Activated T-cell treated with anti-CD3 and anti-CD28 coated beads for 48 hours (primary cell): ENCODE measurements at places on chromosomes 7 and 10.

GRCh38 chr10:59138052-59138451, 38.4 kb upstream of the PHYHIPL start:
- DNase-seq, result no peak

- no peak for DNase-seq
These were observed 6.1 kb upstream of the GBX1 start for GRCh38 chr7:151173386-151174245.

- no peak for DNase-seq
These were observed 37.7 kb downstream of the INSYN2A start for GRCh38 chr10:127158662-127159061.

- no peak for DNase-seq
These were observed 14.5 kb downstream of the NOBOX start for GRCh38 chr7:144388950-144389349.

DNA sequence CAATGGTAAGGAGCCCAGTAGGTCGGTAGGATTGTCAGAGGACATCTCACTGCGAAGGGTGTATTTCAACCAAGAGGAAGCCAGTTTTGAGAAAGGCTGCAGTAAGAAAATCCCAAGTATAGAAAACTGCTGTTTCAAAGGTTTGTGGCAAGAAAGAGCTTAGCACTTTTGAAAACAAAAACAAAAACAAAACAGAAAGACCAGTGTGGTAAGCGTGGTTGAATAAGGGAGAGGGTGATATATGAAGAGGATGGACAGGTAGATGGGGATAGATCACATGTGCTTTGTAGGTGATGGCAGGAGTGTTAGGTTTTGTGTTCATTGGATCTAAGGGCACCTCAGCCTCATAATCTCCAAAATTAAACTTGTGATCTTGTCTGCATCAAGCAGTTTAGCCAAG, 141.6 kb upstream of the WNT16 start:
- DNase-seq, result no peak

GRCh38 chr10:50574305-50574704, 49.5 kb downstream of the SGMS1 start:
- DNase-seq, result no peak

DNA sequence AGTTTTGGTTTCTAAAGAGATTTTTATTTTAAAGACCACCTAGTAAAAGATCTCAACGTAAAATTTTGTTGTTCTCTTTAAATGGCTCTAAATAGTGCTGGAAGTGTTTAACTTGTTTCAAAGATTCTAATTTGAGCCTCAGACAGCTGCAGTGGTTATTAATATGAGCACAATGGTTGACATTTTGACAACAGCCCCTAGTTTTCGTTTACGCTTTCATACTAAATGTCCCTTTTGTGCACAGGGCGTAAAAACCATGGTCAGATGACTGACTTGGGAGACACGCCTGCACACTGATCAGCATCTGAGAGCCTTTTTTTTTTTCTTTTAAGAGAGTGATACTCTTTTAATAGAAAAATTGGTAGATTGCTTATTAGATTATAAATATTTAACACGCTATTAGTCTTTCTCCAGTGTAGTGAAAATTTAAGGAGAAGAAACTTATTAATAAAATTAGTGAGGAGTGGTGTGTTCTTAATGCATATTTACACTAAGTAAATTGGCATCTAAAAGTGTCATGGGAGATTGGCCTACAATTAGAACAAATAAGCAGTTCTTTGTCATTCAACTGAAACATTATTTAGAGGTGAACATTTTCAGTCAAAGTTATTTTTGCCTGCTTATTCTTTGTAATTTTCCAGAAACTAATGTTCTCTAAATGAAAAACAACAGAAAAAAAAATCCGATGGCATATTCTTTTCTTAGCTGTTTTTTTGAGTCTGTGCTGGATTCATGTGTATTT, 182.8 kb upstream of the PHYHIPL start:
- DNase-seq, result no peak

DNA sequence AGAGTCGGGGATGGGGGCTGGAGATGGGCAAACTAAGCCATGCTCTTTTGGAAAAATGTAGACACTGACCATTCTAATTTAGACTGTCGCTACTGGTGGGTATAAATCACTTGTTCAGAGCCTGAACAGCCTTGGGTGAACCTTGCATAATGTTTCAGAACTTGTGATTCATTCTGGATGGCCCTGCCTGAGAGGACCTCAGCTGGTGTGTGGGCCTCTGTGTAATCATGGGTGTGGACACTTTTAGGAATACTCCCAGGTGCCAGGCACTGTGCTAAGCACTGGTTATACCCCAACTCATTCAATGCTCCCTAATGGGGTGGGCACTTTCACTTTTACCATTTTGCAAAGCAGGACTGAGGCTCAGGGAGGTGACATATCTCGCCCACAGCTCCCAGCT, 26.8 kb upstream of the TM9SF3 start:
- DNase-seq, result no peak

DNA sequence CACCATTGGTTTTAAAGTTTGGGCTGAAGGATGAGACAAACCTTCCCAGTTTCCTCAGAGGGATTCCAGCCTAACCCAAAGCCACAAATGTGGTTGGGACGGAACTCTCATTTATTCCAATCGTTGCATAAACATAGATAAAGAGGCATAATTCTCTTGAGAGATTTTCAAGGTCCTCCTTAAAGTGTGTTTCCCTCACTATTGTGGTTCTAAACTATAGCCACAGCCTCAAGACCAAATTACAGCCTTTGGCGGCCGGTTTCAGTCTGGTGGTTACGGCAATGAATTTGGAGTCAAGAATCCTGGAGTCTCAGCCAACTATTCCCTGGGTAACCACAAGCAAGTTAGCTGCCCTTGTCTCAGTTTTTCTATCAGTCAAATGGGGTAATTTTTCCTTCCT, 42.6 kb downstream of the SEM1 start:
- no peak for DNase-seq

DNA sequence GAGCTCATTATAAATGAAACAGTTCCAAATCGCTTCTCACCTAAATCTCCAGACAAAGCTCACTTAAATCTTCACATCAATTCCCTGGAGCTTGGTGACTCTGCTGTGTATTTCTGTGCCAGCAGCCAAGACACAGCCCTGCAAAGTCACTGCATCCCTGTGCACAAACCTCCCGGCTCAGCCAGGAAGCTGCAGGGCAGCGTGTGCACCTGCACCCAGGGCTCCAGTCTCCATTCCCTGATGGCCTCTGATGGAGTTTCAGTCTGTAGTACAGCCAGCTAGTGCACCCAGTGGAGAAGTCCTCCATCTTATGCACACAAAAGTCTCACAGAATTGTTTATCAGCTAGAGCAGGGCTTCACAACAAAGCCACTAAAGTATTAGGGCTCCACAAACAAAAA, 51.1 kb upstream of the PRSS58 start:
- no peak for DNase-seq
